ENCODE measurements at places on chromosomes 3 and 15. TPM values are rescaled to one million over a fixed set of nuclear protein-coding genes. Genes with fewer than 3 reads are reported as not detected.

DNA sequence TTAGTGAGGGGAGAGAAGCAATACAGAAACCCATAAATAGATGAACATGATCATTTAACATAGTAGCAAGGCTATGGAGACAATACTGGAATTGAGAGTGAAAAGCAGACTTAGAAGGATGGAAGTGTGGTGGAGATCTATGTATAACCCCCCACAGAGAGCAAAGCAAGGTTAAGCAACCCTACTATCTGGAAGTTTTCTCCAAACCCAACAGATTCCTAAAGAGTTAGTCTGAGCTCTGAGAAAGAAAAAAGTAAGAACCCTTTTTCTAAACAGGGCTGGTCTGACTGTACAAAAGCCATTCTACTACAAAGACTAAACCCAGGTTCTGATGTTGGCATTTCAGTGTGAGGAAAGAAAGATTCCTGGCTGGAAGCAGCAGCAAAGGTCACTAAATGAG lies 153.2 kb downstream of the WNT5A start:
- no peaks in the 10 kb centered on the region for H3K27me3 ChIP-seq
- no peak overlapping the region for H3K27ac ChIP-seq
- no peaks in the 10 kb centered on the region for H3K36me3 ChIP-seq
- DNase-seq = no peak

DNA sequence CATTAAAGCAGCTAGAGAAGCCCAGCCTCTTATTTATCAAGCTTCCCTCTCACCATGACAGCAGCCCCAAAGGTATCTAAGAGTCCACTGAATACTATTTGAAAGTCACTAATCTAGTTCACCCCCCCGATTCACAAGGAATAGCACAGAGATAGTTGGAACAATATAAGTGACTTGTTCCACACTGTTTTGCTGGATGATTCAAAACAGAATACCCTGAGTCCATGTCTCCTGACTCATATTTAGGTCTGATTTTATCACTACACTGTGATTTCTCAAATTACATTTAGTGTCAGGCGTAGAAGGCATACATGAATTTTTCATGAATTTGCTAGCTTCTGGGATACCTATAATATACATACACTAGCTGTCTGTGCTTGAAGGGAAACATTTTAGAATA lies 18.7 kb upstream of the EOGT start:
- peaks cover 55% of the 10 kb centered on the region for H3K36me3 ChIP-seq
- no peaks in the 10 kb centered on the region for H3K27me3 ChIP-seq
- H3K27ac ChIP-seq = peak overlapping the region; percentile 18
- no peak for DNase-seq

The ACVR2B gene
- 7.8 TPM for total RNA-seq

- DNase-seq = no peak
- H3K27ac ChIP-seq = no peak overlapping the region
- H3K36me3 ChIP-seq = no peaks in the 10 kb centered on the region
- no peak overlapping the region for H3K4me3 ChIP-seq
Measured at GRCh38 chr15:45107941-45108630, 5.9 kb downstream of the DUOX2 start.

DNA sequence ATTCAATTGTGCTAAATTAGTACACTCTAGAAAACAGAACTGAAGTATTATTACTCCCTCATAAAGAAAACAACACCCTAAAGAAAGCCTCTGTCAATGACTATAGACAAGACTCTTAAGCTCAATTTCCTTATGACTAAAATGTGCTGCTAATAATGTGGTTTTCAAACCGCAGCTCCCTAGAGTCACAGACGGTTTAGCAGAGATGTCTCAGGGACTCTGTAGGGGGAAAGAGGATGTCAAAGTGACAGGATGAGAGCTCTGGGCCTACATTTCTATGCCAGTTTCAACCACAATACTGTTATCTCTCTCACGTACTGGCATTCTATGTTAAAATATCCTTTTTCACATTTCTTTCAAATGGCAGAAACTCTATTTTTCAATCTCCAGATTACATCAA lies 37.6 kb upstream of the WDR49 start:
- no peaks in the 10 kb centered on the region for H3K27me3 ChIP-seq
- H3K36me3 ChIP-seq = peaks cover 23% of the 10 kb centered on the region
- no peak overlapping the region for H3K4me3 ChIP-seq
- DNase-seq = peak; percentile 41
- H3K4me1 ChIP-seq = peaks cover 31% of the 10 kb centered on the region

DNA sequence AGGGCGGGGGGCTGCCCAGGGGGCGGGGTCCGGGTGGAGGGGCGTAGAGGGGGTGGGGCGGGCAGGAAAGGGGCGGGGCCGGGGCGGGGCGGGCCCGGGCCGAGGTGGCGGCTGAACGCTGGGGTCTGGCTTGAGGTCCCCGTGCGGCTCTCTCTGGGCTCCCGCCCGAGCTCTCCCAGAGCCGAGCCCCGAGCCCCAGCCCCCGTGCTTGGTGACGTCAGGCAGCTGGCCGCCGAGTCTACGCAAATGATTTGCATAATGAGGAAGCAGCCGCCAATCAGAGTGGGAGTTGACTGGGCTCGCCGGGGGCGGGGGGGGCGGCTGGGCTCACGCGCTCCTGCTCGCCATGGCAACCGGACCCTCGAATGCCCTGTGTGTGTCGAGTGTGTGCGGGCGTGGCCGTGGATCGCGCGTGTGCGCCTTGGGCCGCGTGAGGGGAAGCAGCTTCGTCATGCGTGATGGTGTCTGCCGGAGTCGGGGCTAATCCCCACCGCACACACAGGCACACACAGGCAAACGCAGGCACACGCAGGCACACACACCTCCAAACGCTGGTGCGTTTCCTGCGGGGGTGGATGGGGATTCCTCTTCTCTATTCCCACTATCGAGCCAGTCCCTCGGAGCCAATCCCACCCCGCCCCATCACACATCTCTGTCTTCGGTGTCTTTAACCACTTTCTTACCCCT lies at the start of gene CELF6:
CELF6 (minus strand) TSS at position 173 of the 687 bp plus-strand sequence. CDS start 283 bp downstream, outside the sequence.
- peaks cover 3% of the 10 kb centered on the region for H3K36me3 ChIP-seq
- peak within 1 kb of the TSS; percentile 78 for H3K4me3 ChIP-seq
- H3K27me3 ChIP-seq = no peaks in the 10 kb centered on the region
- DNase-seq = peak; percentile 79
- peaks cover 22% of the 10 kb centered on the region for H3K4me1 ChIP-seq

DNA sequence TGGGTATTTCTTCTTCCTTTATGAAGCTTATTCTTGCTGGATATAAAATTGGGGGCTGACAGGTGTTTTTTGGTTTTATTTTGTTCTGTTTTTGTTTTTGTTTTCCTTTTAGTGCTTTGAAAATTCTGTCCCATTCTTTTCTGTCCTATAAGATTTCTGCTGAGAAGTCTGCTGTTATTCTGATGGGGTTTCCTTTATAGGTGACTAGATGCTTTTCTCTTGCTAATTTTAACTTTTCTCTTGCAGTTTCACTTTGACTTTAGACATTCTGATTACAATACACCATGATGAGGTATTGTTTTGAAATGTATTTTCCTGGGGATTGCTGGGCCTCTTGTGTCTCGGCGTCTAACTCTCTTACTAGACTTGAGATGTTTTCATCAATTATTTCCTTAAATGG lies 22.8 kb downstream of the TTC14 start:
- peaks cover 22% of the 10 kb centered on the region for H3K4me1 ChIP-seq
- no peaks in the 10 kb centered on the region for H3K27me3 ChIP-seq
- H3K27ac ChIP-seq = peak overlapping the region; percentile 72
- peaks cover 43% of the 10 kb centered on the region for H3K36me3 ChIP-seq
- DNase-seq = no peak

The TUSC7 gene
- not detected for total RNA-seq

GRCh38 chr3:99506-99905 lies 97.1 kb upstream of the CHL1 start:
- H3K4me3 ChIP-seq = no peak overlapping the region
- DNase-seq = no peak
- no peak overlapping the region for H3K27ac ChIP-seq
- no peaks in the 10 kb centered on the region for H3K4me1 ChIP-seq
- H3K36me3 ChIP-seq = no peaks in the 10 kb centered on the region

- no peak overlapping the region for H3K27ac ChIP-seq
- no peaks in the 10 kb centered on the region for H3K36me3 ChIP-seq
- H3K4me1 ChIP-seq = peaks cover 8% of the 10 kb centered on the region
- H3K4me3 ChIP-seq = no peak overlapping the region
- peaks cover 9% of the 10 kb centered on the region for H3K27me3 ChIP-seq
- no peak for DNase-seq
Measured at GRCh38 chr15:66873856-66874255, 171.8 kb downstream of the SMAD6 start.

DNA sequence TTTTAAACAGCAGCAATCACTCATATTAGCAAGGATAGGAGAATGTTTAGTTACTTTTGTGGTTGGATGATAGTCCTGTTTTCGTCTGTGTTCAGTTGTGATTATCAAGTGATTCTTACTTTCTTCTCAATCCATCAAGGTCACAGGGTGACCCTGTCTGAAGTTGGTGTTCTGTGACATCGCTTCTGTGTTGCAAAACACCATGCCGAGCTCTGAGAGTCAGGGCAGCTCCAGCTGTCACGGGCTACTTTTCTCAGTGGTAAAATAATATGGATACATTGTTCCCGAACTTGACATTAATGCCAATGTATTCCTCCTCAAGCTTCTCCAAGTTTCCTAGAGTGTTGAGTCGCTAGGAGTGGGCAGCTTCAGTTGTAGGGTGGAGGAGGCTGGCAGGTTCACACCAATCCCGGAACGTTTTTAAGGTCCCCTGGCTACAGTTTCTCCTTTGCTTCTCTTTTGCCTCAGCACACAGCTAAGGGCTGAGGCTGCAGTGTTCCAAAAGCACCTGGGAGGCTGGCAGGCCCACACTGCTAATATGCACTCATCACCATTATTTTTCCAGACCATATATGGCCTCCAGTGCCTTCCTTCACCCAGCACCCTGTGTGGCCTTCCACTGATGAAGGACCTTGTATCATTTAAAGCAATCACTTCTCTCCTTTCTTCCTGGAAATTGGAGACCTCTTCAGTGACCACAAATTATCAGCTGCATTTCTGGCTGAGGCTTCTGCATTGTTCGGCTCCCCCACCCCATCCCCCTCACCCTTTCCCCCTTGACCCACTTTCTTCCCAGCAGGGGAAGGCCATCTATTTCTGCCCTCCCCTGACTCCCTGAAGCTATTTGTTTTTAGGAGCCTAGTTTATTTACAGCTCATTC lies 25.8 kb downstream of the COLQ start:
- no peaks in the 10 kb centered on the region for H3K36me3 ChIP-seq
- peaks cover 21% of the 10 kb centered on the region for H3K4me1 ChIP-seq
- H3K4me3 ChIP-seq = no peak overlapping the region
- H3K27me3 ChIP-seq = no peaks in the 10 kb centered on the region

DNA sequence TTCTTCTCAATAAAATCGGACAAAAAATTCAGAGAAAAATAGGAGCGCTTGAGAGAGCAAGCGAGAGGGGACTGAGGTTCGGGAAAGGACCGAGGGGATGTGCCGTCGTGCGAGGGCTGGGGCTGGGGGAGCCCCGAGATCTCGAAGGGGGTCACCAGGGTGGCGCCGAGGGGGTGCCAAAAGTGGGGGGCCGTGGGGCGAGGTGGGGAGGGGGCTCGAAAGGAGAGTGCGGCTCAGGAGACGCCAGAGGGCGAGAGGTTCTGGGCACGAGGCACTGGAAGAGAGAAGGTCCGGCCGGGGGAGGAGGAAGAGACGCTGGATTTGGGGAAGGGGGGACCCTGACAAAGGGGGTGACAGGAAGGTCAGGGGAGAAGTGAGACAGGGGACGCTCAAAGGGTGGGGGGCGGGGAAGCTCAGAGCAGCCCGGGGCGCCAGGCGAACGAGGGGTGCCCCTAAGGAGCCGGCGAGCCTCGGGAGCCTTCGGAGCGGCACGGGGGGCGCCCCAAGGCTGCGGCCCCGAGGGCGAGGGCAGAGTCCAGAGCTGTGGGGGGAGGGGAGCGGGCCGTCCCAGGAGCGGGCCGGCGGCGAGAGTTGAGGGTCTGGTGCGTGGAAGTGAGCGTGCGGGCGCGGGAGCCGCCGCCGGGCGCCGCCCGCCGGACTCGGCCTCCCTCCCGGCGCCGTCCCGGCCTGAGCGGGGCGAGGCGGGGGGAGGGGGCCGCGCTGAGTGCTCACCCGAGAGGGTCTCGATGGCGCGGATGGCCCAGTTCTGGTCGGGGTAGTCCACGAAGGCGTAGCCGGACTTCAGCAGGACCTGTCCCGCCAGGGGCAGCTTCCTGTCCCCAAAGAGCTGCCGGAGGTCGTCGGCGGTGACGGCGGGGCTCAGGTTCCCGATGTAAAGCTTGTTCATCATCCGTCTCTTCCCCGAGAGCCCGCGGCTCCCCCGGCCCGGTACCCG lies 514 bp downstream of the IGF2BP2 start:
- H3K36me3 ChIP-seq = no peaks in the 10 kb centered on the region
- DNase-seq = peak; percentile 32
- peaks cover 62% of the 10 kb centered on the region for H3K27me3 ChIP-seq
- H3K27ac ChIP-seq = no peak overlapping the region

DNA sequence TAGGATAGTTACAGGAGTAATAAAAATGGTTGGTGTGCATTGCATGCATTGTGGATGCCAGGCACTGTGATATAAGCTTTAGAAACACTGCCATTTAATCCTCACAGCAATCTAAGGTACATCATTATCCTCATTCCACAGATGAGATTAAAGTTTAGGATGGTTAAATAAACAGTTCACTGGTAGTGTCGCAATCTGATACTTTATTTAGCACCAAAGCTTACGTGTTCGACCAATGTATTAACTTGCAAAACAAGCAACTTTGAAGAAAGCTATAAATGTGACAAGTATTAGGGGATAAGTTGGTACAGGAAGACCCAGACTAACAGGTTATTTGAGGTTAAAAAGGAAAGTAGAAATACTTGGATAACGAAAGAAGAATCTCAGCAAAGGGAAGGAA lies 150.5 kb upstream of the ZNF385D start:
- no peaks in the 10 kb centered on the region for H3K27me3 ChIP-seq
- H3K36me3 ChIP-seq = no peaks in the 10 kb centered on the region
- H3K27ac ChIP-seq = no peak overlapping the region
- DNase-seq = no peak

- DNase-seq = no peak
- no peak overlapping the region for H3K4me3 ChIP-seq
- H3K4me1 ChIP-seq = no peaks in the 10 kb centered on the region
Measured at GRCh38 chr15:51658664-51659063, 22.6 kb upstream of the SCG3 start.

GRCh38 chr3:184459355-184459754 lies 79.5 kb downstream of the CHRD start:
- H3K4me1 ChIP-seq = no peaks in the 10 kb centered on the region
- DNase-seq = no peak
- peaks cover 12% of the 10 kb centered on the region for H3K27me3 ChIP-seq

DNA sequence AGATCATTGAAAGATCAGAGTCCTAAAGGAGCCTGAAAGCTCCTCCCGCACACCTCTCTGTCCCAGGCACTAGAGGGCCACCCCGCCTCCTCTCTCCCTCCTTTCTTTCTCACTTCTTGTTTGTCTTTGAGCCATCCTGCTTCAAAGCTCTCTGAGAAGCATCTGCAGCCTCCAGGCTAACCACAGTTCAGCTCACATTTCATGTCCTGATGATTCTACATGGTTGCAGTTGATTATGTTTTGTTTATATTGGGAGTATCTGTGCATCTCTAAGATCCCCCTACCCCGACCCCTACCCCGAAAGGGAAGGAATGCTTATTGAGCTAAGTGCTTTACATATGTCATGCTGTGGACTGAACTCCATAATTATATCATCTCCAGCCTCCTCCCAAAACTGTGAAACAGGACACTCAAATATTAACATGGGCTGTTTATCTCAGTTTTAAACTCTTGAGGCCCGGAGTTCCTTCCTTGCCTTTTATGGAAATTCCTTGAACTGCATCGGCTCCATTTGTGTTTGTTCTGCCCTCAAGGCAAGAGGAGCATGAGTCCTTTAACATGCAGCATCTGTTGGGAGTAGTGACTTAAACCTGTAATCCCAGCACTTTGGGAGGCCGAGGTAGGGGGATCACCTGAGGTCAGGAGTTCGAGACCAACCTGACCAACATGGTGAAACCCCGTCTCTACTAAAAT lies 30.9 kb downstream of the MGLL start:
- no peaks in the 10 kb centered on the region for H3K36me3 ChIP-seq
- DNase-seq = peak; percentile 15
- H3K27me3 ChIP-seq = peaks cover 30% of the 10 kb centered on the region
- H3K27ac ChIP-seq = no peak overlapping the region

Data from activated CD4-positive, alpha-beta memory T cell treated with anti-CD3 and anti-CD28 coated beads for 36 hours (primary cell).